ENCODE measurements at places on chromosomes 2 and 18.

DNA sequence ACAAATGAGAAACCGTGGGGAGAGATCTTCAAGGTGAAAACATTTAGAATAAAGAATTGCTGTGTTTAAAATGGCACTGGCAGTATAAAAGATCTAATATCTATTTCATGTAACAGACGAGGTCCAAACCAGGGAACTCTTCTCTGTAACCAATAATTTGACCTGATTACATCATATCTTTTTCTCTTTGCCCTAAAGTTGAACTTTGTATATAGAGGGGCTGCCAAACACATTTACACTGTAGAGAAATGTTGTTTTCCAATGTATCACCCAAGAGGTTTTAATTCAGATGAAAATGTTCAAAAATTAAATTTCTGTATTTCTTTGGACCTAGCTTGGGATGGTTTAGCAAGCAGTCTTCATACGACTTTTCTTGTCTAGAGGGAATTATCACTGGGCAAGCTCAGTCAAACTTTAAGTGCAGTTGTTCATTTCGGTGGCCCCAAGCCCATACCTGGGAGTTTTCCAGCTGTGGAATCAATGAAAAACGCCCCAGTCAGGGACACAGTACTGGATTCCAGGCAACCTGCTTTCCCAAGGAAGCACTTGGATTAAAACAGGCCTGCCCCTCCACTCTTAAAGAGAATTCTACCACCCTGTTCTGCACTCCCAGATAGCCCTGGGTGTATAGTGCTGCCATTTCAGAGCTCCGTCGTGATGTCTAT is 208.5 kb upstream of the FN1 start:
- no peak for DNase-seq

DNA sequence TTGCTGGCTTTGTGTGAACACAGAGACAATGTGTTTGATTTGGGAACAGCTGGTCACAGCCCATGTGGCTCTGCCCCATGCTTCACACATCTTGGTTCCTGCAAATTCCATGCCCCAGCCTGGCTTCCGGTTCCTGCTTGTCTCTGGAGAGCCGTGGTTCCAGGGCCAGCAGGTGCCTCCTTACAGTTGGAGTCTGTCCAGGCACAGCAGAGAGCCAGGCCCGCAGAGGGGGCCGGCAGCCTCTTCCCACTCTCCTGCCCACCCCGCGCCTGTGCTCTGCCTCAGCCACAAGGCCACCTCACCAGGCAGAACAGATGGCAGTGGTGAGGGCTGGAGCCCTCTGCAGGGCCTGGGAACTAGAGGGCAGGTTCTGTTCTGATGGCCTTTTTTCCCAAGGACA is 81.5 kb downstream of the LDLRAD4 start:
- DNase-seq = no peak

DNA sequence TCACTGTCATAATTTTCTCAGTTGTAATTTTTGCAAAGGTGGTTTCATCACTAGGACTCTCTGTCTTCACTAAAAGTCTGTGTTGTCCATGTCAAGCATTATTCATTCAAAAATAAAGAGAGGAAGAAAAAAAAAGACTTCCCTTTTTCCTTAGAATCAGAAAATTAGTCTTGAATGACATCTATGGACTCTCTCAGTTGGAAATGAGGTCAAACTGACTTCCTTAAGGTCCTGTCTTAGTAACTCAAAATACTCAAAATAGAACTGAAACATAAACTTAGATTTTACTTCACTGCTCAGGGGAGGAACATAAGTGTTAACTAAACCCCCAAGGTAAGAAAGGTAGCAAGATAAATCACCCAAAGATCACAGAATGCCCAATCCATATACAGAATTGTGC is 2.2 kb upstream of the ZNF407 start:
- no peak for DNase-seq

GRCh38 chr2:236308855-236309668 is 44.9 kb upstream of the ASB18 start:
- DNase-seq = no peak

- DNase-seq = no peak
Measured at GRCh38 chr18:57035590-57035989, 111.3 kb upstream of the BOD1L2 start.

DNA sequence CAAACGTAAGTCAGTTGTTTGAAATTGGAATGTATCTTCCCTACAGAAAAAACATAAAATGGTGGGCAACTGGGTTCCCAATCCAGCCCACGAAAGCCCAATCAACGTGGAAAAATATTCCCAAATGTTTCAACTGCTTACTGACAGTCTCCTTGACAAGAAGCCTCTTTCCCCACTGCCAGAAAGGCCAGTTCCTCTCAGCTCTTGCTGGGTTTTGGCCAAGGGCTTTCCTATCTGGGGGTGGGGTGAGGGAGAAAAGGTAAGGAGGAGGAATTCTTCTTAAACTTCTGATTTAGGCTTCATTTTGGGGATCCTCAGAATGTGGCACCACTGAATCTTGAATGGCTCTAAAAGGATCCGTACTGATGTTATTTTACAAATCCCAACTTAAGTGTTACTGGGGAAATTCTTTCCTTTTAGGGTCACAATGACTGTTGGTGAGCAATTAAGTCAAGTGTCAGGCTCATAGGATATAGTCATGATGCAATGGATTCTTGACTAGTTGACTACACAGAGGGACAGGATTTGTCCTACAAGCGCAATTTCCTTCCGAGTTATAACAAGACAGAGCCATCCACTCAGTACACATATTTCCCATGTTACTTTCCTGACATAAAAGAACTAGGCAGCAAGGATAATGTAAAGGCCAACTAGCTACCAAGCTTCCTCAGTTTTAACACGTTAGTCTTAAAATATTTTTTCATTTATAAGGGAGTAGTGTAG is 73.6 kb downstream of the SPRED2 start:
- no peak for DNase-seq

DNA sequence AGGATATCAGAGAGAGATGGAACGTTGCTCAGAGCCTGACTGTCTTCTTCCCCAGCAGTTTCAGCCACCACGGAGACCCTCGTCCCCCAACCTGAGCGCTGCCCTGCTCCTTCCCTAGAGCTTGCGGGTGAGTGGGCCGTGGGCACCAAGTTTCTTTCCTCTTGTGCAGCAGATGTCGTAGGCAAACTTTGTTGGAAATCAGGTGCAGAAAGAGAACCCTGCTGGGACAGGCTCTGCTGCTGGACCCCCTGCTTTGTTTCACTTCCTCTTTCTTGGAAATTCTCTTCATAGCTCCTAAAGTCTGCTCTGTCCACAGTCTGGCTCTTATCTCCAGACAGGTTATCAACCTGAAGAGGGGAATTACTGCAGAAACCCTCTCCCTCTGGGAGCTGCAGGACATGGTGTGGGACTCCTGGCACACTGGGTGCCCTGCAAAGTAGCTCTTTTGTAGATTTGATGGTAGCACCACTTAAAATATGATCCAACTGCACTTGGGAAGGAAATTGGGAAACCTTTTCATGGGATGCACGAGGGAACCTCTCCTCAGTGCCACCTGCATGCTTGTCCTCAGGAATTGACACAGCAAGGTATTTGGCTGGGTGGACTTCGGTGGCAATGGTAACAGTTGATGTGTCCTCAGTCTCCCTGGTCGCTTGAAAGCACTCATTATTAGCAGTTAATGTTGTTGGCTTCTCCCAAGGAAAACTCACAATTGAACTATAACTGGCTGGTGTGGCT is 92.2 kb downstream of the ALPK2 start:
- no peak for DNase-seq

GRCh38 chr2:230594286-230594840 is 118.3 kb upstream of the CAB39 start:
- DNase-seq = no peak

DNA sequence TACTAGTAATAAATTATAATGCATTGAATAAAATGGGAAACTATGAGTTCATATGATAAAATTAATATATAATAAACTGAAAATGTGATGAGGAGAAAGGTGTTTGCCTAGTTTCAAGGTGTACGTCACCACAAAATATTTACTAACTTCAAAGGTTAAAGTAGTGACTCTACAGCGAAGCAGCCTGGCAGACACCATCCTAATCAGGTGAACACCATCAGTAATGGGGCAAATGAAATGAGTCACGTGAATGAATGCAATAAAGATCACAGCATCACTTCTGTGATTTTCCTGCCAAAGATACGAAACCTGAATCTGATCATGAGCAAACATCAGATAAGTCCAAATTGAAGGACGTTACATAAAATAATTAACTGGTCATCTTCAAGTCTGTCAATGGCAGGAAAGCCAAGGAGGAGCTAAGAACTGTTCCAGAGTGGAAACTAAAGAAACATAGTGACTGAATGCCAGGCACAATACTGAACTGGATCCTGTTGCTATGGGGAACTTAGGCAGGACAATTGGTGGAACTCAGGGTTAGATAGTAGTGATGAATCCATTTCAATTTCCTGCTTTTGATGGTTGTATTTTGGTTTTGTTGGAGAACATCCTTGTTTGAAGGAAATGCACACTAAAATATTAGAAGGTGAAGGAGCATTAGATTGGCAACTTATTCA is 12.1 kb upstream of the NOSTRIN start:
- no peak for DNase-seq

DNA sequence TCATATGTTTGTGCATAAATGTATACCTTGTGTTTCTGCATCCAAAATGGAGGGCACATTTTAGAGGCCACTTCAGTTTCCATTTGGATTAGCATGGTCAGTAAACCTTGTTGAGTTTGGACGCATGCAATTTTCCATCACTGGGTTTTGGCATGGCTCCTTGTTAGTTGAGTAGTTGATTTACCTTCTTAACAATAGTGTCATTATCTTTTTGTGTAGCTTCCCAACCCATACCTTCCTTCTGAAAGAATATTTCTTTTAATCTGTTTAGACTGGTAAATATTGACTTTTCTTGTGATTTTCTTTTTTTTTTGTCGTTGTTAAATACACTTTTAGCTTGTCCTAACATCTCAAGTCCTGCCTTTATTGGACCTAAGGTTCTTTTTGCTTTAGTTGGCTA is 15.5 kb downstream of the RPIA start:
- DNase-seq = no peak

GRCh38 chr2:101722864-101723263 is 25.4 kb downstream of the MAP4K4 start:
- DNase-seq = no peak

GRCh38 chr2:223724861-223725260 is 112.5 kb downstream of the AP1S3 start:
- no peak for DNase-seq

DNA sequence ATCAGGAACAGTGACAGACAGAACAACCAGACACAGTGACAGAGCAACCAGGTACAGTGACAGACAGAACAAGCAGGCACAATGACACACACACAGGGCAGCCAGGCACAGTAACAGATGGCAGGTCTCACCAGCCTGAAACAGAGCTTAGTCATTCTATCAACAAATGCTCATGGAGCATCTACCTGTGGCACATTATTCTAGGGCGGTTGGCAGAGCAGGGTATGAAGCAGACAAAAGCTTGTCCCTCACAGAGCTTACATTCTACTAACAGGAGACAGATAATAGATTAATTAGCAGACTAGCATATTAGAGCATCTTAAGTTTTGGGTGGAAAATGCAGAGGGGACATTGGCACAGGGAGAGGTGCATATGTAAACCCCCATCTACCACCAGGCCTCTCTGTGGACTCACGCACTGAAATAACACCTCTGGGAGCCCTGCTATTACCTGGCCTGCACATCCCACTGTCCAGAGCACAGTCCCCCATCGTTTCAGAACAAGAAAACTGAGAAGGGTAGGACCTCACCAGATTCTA is 64.1 kb upstream of the RAB6C start:
- DNase-seq = no peak

- no peak for DNase-seq
Measured at GRCh38 chr18:35983147-35983546, 10.7 kb downstream of the RMP24 start.

GRCh38 chr2:157893611-157894010 is 17.5 kb upstream of the ACVR1 start:
- DNase-seq = no peak

- DNase-seq = no peak
Measured at GRCh38 chr2:143429932-143430679, 300.9 kb downstream of the ARHGAP15 start.

GRCh38 chr18:6414723-6415417 is at the start of gene L3MBTL4:
L3MBTL4 (minus strand) TSS chr18:6414911; CDS start chr18:6311625, 103,286 bp downstream.
- no peak for DNase-seq

GRCh38 chr2:150598383-150598782 is 110.9 kb upstream of the RND3 start:
- no peak for DNase-seq

DNA sequence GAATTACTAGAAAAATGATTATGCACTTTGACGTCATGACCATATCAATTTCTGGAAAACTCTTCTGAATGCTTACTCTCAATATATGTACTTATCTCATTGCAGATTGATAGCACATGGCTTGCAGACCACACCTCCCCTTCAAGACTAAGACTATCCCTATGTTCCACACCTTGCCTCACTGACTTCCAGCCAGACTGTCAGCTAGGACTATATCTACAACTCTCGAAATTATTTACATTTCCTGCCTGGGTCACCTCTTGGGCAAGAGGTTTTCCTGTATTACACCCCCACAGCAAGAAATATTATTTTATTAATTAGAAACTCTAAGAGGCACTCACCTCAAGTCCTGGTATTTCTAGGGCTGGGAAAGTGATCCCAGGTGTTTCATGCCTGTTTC is 236.6 kb downstream of the CYRIA start:
- no peak for DNase-seq

DNA sequence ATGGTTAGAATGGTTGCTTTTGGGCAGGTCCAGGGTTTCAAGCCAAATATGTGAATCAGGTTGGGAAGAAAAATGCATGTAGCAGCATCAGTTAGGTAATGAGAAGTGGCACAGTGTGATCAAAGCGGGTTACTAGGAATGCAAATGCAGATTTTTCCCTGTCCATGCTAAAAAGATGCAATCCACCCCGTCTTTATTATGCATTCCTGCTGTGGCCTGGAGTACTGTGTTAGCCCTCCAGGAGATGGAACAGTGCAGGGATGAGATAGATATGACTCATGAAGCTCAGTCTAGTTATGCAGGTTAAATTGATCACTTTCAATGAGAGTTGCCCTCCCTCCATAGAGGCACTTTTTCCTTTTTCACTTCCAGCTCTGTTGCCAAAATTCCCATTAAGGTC is 283.8 kb downstream of the CTNNA2 start:
- DNase-seq = no peak

DNA sequence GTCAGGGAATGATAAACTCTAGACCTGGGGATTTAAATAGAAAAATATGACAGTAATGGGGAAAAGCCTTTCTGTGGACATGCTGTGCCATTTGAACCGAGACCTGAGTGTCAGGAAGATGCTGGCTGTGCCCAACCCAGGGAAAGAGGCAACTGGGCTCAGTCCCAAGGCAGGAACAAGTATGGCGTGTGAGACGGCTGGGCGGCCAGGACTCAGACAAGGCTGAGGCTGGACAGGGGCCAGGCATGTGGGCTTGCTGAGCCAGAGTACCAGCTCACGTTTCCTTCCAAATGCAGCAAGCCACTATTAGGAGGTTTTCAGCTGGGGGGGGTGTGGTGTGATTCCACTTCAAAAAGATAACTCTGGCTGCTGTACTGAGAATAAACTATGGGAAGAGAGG is 92.4 kb downstream of the INPP5D start:
- DNase-seq = no peak
